Stimulated activated CD8-positive, alpha-beta memory T cell treated with anti-CD3 and anti-CD28 coated beads, Interleukin-15, amount 100 ng/mL, for 1 hour (primary cell): ENCODE measurements at places on chromosomes 4 and X.

DNA sequence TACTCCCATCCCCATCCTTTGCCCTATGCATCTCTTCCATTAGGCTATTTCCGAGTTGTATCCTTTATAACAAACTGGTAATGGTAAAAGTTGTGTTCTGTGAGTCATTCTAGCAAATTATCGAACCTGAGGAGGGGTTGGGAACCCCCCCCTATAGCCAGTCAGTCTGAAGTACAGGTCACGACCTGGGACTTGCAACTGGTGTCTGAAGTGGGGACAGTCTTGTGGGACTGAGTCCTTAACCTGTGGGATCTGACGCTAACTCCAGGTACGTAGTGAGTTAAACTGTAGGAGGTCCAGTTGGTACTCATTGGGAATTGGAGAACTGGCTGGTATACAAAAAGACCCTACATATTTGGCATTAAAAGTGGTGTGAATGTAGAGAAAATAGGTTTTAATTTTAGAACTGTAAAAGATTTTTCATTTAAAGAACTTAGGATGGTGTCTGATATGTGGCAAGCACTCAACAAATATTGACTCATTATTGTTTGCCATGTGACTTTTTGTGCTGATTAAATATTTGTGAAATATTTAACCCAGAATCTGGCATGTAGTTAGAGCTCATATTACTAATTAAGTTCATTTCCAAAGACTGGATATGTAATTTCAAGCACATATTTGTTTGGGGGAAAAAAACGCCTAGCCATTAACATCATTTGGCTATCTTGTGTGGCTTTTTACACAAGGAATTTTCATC is 50.7 kb downstream of the CHST7 start:
- no peak for DNase-seq

- DNase-seq: no peak
Measured at GRCh38 chr4:155599085-155599484, 67.6 kb upstream of the GUCY1A1 start.

DNA sequence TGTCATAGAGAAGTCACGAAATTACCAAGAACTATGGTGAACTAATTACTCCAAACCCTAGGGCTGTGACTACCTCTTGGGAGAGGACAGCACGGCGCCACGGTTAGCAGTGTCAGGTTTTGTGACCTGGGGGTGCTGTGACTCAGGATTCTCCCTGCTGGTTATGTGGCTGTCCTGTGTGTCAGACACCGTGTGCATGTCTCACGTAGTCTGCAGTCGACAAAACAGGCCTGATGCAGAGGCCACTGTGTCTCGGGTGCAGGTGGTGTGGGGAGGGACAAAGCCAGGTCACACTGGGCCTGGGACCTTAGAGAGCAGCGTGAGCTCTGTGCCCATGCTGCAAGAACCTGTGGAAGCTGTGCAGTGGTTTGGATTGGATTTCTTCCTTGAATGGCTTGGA is 34.1 kb downstream of the TNIP2 start:
- no peak for DNase-seq

DNA sequence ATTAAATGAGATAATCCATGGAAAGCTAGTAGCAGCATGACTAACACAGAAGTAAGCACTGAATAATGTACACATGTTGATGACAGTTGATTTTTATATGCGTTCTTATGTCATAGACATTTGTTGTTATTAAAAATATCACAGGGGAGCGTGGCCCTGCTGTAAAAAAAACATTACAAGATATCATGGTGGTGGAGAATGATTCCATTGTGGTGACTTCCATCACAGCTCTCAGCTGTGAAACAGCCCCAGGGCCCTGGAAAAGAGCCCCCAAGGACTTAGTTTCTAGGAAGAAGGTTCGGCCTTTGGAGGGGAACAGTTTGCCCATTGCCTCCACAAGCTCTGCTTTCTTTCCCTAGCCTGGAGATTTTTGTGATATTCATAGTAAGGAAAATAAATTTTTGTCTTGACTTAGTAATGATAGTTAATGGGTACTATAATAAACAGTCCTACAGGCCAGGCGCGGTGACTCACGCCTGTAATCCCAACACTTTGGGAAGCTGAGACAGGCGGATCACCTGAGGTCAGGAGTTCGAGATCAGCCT is 49.9 kb downstream of the FAM114A1 start:
- no peak for DNase-seq

DNA sequence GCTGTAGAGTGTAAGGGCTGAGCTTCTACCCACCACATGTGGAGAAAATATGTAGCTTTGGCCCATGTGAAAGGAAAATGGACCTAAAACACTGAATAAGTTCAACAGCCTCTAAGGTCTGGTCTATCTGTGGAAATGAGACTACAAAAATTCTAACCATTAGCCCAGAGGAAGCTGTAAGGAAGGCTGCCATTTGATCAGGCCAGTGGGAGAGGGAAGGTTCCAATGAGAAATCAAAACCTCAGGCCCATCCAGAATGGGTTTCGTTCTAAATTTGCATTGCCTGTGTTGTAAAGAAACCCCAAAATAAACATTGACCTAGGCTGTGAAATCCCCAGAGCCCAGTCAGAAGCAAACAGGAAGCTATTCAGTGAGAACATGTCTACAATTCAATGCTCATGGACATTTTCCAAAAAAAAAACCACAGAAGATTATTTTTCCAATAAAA is 320.4 kb upstream of the SLC7A11 start:
- DNase-seq: no peak

GRCh38 chrX:154399527-154400368 is 1.6 kb downstream of the RPL10 start:
- DNase-seq: no peak

DNA sequence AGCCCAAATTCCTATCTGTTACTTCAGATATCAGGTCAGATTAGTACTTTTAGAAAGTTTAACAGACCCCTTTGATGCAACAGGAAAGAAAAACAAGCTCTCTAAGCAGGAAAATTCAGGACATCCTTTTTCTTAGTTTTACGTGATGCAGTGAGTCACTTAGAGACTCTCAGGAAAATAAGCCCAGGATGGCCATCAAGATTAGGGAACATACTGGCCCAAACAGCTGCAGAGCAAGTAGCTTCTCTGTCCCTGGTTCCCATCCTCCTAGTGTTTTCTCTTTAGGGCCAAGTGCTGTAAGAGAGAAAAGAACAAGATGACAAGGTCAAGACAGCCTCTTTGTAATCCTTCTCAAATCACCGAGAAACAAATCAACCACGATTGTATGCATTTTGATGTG is 219.1 kb downstream of the ZNF674 start:
- no peak for DNase-seq

GRCh38 chrX:42680666-42681065 is 97.3 kb downstream of the PPP1R2C start:
- DNase-seq: no peak

GRCh38 chrX:12526306-12526705 is 264.9 kb upstream of the PRPS2 start:
- DNase-seq: no peak

DNA sequence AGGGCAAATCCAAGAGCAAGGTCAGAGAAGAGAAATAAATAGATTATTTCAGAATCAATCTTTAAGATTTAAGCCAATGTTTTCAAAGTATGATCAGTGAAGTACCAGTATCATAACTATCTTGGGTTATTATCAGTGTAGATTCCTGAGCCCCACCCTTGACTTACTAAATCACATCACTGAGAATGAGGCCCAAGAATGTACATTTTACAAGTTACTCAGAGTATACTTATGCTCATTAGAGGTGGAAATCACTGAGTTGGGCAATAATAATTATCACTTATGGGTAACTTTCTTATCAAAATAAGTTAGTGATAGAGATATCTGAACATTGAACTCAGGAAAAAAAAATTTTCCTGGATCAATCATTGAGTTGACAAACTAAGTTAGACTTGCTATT is 121.6 kb upstream of the NOCT start:
- no peak for DNase-seq

- DNase-seq: no peak
Measured at GRCh38 chrX:69093960-69094871, 71.0 kb downstream of the PJA1 start.

DNA sequence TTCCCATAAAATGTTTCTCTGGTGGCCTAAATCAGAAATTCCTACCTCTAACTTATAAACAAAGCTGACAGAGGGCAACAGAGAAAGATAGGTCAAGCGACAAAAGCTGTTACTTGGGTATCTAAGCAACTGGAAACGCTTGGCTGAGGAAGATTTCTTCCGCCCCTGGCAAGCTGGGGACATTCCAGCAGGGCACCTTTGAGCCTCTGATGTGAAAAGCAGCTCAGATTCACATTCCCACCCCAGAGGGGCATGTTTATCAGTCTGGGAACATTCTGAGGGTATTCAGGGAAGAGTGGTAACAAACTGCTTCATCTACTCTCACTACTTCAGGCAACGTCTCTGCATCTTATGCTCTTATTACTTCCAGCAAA is 3.5 kb upstream of the CDS1 start:
- DNase-seq: no peak

- DNase-seq: no peak
Measured at GRCh38 chr4:128707864-128708263, 101.6 kb upstream of the JADE1 start.

DNA sequence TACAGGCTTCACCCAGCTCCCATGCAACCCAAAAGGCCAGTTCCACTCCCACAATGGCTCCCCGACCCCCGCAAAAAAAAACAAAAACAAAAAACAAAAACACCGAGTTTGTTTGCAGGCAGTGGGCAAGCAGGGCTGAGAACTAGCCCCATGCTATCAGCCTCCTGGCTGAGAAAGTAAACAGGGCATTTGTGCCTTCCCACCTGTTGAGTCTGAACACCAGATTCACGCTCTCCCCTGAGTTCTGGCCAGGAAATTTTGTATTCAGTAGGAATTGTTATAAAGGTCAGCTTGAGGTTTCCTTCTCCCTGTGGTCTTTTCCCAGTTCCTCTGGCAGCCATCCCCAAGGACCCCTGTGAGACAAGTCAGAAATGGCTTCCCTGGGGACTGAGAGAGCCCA is 1066.5 kb downstream of the GLUD2 start:
- DNase-seq: no peak

GRCh38 chr4:189787216-189788031 is 153.2 kb upstream of the FRG1 start:
- no peak for DNase-seq

GRCh38 chr4:134865675-134866074 is 664.1 kb upstream of the PABPC4L start:
- no peak for DNase-seq

- DNase-seq: no peak
Measured at GRCh38 chr4:26015133-26015651, 101.2 kb downstream of the SMIM20 start.

DNA sequence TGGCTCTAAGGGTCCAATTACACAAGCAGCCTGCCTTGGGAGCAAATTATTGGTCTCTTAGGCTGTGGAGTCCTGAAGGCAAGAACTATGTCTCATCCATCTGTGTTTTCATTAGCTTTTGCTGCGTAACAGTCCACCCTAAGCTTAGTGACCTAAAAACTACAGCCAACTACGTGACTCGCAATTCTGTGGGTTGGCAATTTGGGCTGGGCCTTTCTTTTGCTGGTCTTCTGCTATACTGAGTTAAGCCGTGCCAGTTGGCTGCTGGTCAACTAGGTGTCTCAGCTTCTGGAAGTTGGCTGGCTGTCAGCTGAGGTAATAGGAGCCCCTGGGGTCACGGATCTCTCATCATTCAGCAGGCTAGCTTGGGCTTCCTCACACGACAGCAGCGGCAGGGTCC is 205.6 kb upstream of the S100G start:
- DNase-seq: no peak

- DNase-seq: no peak
Measured at GRCh38 chr4:185323606-185324005, 72.1 kb downstream of the LRP2BP start.

DNA sequence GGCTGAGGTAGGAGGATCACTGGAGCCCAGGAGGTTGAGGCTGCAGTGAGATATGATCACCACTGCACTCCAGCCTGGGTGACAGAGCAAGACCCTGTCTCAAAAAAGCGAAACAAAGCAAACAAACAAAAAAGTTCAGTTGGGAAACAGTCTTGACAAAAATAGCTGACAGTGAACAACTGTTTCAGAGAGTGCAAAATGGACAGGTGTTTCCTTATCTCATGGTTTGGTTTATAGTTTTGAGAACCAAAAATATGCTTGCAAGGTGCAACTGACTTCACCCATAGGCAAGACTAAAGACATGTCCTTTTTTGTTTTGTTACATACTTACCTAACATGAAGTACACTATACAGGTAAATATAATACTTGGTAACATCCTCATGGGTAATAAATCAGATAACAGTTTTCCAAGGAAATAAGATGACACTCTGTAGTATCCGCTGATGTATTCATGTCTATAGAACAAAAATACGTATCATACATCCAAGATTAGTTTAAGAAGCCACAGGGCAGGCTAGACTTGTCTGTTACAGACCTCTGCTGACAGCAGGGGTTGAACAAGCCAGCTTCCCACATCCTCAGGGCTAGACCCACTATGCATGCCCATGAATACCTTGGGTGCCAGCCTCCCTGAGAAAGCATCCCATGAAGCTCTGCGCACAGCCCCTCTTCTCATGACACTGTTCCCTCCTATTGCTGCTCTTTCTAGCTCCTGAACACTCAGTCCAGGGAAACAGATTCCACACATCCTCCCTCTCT is 59.3 kb downstream of the ABCG2 start:
- DNase-seq: no peak

- DNase-seq: no peak
Measured at GRCh38 chr4:61992351-61992750, 792.2 kb downstream of the ADGRL3 start.

GRCh38 chr4:141759796-141760425 is 123.5 kb downstream of the IL15 start:
- no peak for DNase-seq

GRCh38 chrX:129631849-129632248 is 22.9 kb downstream of the APLN start:
- no peak for DNase-seq

DNA sequence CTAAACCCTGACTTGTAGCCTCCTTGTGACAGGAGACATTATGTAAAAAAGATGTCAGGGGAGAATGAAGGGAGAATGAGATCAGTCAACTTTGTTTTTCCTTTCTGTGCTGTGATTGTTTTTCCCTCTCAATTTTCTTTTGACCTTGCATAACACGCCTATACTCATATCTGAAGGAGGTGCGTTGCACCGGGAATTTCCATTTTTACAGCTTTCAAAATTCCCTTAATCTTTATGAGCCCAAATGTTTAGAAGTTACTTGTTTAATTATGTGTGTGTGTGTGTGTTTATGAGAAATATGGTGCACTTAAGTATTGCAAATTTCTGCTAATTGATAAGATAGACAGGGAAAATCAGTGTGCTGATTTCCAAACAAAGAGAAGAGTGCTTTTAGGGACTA is 21.6 kb downstream of the SYNPO2 start:
- no peak for DNase-seq

DNA sequence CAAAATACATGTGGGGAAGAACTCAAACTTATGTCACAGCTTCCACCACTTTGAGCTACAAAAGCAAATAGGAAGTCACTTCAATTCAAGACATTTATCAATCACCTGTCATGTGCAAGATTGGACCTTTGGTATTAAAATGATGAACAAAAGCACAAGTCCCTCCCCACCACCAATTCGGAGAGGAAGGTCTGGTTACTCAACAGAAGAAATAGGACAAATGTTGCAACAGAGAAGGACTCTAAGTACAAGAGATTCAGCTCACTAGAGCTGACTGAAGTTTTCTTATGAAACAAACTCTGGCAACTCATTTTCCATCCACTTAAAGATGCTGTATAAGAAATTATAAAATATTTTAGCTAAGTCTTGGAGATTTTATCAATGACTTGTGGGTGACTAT is 16.0 kb upstream of the MMRN1 start:
- DNase-seq: no peak
